ENCODE measurements at places on chromosomes 6 and 20. TPM values are rescaled to one million over a fixed set of nuclear protein-coding genes. Genes with fewer than 3 reads are reported as not detected.

The SPATS1 gene
- total RNA-seq, result not detected

The FGD2 gene
- 23.8 TPM for total RNA-seq

The MAPK13 gene
- 1.8 TPM for total RNA-seq

The CCN6 gene
- total RNA-seq, result not detected

The KCNK15 gene
- 1.4 TPM for total RNA-seq

The HMGN4 gene
- 70.6 TPM for total RNA-seq

The TUBB2B gene
- total RNA-seq, result 12.7 TPM

The FANCE gene
- total RNA-seq, result 3.9 TPM

The SEMG1 gene
- not detected for total RNA-seq

The PTCHD4 gene
- 1.1 TPM for total RNA-seq

The PGC gene
- not detected for total RNA-seq

DNA sequence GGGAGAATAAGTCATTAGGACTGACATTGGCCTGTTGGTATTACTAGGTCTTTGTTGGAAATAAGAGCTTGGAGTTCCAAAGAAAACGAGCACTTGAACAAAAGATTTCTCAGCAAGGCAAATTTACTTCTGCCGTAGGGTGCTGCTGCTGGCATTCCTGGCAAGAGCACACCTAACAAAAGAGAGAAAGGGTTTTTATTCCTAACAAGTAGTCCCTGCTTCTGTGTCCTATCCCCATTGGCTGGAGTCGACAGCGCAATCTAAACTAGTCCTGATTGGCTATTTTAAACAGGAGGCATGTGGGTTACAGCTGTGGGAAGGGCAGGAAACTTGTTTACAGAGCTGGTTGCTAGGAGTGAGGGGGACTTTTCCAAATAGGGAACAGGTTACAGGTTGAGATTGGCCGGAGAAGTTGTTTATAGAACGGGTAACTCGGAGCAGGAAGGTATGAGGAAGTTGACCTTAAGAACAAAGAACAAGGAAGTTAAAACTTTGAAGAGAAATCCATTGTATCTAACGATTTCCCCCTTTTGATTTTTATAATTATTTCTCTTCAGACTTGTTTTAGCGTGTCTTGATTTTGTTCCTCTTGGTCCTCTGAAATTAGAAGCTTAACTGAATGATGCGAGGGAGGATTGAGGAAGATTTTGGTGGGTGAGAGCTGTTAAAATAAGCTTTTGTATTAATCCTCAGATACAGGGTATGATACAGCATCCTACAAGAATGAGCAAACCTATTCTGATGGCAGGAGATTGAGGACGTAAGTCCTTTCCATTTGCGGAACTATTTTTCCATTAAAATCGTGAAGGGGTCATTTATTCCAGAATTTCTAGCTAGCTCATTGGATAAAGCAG, 3.4 kb upstream of the ZNFX1 start:
- DNase-seq, result no peak

DNA sequence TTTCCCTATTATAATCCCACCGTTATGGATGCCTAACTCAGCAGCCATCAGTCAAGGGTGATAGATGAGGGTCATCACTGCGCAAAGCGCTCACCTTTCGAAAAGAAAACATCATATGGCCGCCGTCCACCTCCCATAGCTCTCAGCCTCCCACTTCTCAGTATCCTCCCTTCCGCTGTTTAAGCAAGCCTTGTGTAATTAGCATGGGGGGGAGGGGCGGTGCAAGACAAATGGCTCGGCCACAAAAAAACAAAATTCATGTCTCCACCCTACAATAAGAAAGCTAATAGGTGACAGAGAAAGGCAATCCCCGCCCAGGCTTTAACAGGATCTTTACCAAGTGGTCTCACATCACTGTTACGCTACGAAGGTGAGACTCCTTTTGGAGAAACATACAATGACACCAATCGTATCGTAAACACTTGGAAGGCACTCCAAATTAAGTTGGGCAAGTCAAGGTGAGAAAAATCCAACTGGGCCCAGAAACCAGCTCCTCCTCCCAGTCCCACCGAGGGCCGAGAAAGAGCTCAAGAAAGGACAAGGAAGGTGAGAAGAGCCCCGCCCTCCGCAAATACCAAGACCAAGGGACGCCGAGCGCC, 645 bp downstream of the DDX39B start:
- no peak for DNase-seq

DNA sequence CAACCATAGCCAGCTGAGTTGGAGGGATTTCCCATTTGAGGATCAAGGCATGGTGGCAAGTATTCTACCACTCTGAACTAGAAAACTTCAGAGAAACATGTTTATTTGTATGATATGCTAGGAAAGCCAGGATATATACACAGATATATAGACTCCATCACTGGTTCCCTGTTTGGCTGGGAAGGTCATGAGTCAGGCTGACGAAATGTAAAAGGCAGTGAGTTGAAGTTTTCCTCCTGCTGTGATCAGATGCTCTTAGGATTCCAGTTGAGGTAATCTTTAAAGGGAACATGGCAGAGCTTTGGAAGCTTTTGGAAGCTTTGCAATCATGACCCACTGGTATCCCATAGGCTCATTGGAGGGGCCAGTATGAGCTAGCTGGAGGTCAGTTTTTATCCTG, 1369.1 kb downstream of the EPHA7 start:
- DNase-seq, result no peak

DNA sequence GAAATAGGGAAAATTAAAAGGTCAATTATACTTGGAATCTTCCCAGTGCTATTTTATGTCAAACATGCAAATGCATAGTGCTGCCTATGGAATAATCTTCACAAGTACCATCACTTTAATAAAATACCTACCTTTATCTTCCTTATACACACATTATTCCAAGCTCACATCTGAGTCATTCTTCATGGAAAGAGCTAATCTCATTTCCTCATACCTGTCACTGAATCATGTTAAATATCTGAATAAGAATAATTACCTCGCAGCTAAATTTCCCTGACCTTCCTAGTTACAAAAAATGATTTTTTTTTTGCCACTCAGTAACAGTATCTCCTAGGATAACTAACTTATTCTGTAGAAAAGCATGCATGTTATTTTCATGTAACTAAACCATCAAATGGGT, 661.4 kb upstream of the HS3ST5 start:
- no peak for DNase-seq

GRCh38 chr20:62745279-62745951, 36.8 kb downstream of the NTSR1 start:
- DNase-seq, result no peak

DNA sequence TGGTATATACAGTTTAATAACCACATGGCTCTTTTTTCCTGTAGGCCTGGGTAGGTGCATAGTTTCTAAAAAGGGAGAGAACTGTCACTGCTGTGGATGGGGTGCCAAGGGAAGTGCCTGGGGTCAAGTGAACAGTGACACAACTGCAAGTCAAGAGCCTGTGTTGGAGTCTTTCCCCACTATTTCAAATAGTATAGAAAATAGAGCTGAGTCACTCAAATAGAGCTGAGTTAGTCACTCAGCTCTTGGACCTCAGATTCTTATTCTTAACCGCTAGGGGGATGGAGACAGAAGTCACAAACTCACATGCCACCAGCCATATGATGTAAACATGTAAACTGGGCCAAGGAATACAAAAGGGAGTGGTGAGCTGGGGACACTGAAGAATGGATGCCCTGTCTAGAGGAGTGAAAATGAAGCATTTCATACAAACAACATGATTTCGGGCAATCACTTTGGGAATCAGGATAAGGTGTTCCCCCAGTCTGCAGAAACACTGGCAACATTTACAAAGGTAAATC, 2.1 kb downstream of the NQO2 start:
- DNase-seq, result no peak

GRCh38 chr6:5366941-5367340, 105.6 kb downstream of the FARS2 start:
- no peak for DNase-seq

- no peak for DNase-seq
Observed at GRCh38 chr6:166954118-166954713, 2.1 kb downstream of the RNASET2 start.

DNA sequence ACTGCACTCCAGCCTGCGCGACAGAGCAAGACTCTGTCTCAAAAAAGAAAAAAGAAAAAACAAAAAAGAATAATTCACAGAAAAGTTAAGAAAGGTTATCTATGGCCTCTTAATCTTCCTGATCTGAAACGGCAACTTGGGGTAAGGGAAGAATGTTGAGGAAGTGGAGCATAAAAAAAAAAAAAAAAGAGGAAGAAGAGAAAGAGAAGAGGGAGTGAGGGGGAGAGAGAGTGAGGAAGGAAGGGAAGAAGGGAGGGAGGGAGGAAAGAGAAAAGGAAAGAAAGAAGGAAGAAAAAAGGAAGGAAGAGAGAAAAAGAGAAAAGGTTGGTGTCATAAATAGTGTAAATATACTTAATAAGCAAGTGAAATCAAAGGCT, 68.9 kb upstream of the NCOA3 start:
- DNase-seq, result no peak

GRCh38 chr6:87923389-87924050, 124.1 kb upstream of the SPACA1 start:
- no peak for DNase-seq

GRCh38 chr20:50903353-50904051, 27.7 kb downstream of the ADNP start:
- DNase-seq, result no peak

DNA sequence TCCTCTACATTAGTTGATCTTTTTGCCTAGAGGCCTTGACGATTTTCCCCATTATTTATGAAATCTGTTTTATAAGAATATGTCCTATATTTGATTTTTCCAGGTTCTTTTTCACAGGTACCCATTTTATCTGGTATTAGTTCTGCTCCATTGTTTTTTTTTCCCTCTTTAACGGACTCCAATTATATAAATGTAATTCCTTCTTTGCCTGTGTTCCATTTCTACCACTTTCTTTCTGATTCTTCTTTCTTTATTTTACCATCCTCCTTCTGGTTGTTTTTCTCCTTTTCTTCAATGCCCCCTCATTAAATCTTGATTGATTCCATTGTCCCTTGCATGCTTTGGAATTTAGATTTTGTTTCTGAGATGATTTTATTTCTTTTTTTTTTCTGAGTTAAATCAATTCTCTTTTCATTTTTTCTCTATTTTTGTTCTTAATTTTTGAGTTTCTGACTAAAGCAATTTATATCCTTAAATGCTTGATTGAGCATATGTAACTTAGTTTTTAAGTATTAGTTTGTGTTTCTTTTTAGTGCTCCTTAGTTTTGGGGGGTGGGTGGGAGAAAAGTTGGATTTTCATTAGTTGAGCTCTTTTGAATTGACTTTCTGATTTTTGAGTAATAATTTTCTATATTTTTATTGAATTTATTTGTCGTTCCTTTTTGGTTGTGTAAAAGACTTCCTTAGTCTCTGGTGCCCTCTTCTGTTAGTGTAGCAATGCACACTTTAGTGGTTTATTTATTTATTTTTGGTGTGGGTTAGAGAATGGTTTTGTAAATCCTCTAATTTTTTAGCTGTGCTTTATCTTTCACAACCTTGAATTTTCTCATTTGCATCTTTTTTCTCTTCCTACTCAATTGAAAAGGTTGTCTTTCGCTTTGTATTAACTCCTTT, 140.8 kb downstream of the FARS2 start:
- DNase-seq, result no peak

GRCh38 chr20:62014889-62015537, 50.7 kb downstream of the TAF4 start:
- DNase-seq, result no peak

GRCh38 chr6:146434732-146435390, 108.8 kb upstream of the RAB32 start:
- DNase-seq, result no peak

DNA sequence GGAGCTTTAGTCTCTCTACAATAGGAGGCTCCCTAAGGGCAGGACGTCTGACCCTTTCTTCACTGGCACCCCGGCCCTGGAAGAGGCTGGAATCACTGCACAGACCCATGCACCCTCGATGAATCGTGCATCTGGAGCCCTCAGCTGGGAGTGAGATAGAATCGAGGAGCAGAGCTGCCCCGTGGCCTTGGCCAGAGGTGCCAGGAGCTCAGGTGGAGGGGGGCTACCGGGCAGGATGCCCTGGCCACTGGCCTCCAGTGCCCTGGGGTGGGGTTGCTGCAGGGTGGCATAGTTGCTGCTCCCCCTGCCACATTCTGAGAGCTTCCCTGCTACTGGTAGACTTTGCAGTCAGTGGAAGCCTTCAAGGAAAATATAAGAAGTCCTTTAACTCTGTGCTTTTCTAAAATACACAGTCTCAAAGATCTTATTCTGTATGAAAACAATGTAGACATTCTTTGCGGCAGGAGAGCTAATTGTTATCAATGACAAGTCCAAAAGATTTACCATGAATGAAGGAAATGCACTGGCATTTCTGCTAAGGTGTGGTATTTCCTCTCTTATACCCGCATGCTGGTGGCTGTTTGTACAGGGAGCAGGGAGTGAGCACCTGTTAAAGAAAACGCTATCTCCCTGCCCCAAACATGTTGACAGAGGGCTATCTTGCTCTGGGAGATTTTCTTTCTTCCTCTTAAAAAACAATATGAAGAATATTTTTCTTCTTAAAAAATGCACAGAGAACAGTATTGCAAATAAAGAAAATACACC, 122.8 kb downstream of the C6orf118 start:
- DNase-seq, result no peak

DNA sequence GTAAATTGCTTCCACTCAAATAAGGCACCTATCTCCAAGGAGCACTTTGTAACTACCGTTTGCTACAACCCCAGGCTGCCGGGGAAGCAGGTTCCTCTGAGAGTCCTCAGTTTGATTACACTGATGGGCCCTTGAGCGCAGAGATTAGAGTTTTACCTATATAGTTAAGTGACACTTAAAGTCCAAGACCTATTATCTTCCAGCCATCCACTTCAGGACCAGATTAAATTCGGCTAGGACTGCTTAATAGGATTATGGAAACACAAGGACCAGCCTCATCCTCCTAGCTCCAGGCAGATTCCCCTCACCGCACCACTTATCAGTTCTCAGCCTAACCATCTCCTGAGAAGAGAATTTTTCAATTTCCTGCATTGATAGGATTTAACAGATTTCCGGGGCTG, 64.7 kb upstream of the TIAM2 start:
- DNase-seq, result no peak

DNA sequence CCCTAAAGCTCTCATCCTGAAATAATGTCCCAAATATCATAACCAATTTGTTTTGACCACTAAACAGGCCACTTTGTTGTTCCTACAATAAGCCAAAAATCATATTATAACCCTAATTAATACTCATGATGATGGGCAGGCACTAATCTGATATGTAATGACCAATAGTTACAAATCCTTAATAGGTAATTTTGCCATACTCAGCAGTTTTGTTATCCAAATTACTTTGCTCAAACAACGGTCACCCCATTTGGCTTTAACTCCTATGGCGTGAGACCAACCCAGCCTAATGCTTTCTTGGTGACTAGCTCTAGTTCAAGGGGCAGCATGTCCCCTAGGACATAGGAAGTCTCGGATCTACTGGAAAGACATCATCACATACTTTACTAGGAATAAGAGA, 123.2 kb upstream of the ID4 start:
- no peak for DNase-seq

GRCh38 chr6:110488606-110489190, 12.3 kb upstream of the SLC22A16 start:
- DNase-seq, result no peak
